ENCODE measurements at places on chromosomes 7 and 10.

GRCh38 chr7:30796105-30796869 lies 25.1 kb downstream of the MINDY4 start:
- DNase-seq = no peak

GRCh38 chr7:96400518-96400917 lies 78.6 kb upstream of the SLC25A13 start:
- no peak for DNase-seq

DNA sequence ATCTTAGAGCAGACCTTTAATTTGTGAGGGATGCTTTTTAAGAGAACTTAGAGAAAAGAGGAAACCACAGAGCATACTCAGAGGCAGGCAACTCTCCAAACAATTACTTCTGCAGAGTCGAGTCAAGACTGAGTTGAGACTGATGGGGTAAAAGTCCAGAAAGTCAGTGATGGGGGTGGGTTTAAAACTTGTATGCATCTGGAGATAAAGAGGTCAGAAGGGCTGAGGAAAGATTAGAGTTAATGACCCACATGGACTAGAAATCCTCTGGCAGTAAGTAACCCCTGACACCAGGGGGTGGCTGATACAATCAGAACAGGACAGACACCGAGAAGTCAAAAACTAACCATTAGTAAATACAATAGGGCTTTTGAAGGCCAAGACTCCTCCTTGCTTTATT lies 42.4 kb upstream of the SEPTIN7 start:
- no peak for DNase-seq

DNA sequence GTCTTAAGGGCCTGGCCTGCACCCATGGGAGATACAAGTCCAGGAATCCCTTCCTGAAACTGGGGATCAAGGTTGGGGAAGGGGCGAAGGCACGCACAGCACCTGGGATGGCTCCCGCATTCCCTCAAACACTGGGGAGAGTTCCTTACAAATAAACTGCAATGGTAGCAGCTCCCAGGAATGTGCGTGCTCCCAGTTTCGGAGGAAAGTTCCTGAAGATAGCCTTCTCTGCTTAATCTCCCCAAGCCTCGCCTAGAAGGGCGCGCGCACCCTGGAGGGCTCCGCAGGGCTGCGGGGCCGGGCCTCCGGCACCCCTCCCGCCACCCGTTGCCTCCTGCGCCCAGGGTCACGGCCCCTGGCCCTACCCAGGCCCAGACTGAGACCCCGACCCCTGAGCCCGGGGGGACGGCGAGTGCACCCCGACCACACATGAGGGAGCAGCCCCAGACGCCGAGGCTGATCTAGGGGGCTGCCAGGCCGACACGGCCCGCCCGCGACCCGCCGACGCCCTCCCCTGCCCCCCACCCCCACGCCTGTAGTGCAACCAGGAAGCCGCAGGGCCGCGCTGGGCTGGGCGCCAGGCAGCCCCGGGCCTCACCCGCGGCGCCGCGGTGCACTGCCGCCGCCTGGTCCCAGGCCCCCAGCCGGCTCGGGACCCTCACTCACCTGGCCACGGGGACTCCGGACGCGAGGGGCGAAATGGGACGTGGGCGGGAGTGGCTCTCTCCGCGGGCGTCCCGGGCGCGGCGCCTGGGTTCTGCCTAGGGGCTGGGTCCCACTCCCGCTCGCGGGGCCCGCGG lies 460 bp downstream of the ANXA11 start:
- no peak for DNase-seq

DNA sequence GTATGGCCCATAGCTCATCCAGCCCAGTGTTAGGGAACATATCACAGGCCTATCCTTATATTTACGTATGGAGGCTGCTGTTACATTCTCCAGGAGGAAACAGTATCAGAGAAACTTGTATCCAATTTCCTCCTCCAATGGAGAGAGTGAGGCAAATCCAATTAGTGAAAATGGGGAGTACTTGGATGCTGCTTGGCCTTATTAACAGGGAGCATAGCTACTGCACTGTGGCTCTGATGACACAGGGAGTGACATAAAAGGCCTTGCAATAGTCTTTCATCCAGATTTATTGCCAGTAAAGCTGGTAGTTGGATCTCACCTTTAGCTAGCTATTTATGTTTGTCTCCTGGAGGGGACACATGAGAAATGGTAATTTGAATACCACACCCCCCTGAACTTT lies 313.2 kb upstream of the MTPN start:
- DNase-seq = no peak

Data from stimulated activated CD8-positive, alpha-beta memory T cell treated with anti-CD3 and anti-CD28 coated beads, Interleukin-7, amount 100 ng/mL, for 4 hours (primary cell).